ENCODE measurements at places on chromosomes 1 and 21. TPM values are rescaled to one million over a fixed set of nuclear protein-coding genes. Genes with fewer than 3 reads are reported as not detected.

DNA sequence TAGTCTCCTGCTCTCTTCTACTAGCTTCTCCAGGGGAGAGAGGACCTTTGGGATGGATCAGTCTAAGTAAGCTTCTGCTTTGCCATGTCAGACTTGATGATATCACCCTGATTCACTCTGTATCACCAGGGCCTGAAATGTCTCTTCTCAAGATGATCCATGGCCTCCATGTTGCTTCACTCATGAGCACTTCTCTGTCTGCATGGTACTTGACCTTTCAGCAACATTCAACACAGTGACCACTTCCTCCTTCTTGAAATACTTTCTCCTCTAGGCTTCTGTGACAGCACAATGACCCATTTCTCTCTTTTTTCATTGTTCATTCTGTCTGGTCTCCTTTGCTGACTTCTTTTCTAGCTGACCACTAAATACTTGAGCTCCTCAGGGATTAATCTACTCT, 35.3 kb upstream of the NGF start:
- no peak for DNase-seq

DNA sequence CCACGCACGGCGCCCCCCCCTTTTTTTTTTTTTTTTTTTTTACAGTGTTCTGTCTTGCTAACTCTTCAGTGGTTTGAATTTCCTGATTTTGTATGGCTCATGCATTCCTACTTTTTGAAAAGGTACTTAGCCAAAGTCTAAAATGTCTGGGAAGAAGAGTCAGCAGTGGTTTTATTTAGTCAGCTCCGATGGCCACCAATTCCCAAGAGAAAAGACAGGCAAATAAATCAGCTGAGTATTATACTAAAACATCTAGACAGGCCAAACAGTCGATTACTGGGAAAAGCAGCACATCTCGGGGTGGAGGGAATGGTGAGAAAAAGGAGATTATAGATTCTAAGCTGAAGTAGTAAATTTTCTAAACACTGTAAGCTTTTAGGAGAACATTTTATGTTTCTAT, 192.5 kb upstream of the ZRANB2 start:
- DNase-seq, result no peak

DNA sequence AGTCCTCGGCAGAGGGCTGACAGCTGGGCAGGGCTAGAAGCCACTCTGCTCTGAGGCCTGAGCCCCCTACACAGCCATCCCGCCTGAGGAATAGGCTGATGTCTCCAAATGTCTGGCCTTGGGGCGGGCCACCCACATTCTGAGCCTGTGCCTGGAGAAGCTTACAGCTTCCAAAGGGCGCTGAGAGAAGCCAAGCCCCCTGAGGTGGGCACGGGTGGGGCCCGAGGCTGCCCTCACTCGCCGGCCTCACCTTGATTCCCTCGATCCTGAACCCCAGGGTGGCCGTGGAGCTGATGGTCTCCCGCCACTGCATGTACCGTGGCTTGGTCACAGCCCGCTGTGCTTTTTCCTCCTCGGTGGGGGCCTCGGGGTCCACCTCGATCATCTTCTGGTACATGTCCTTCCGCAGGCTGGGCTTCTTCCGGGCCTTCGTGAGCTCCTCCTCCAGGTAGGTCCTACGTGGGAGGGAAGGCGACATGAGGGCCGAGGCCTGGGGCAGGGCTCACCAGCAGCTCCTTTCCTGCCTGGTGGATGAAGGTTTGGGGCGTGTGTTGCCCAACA, 93.2 kb downstream of the STUM start:
- DNase-seq, result no peak

The CASQ1 gene
- 0.37 TPM for total RNA-seq

DNA sequence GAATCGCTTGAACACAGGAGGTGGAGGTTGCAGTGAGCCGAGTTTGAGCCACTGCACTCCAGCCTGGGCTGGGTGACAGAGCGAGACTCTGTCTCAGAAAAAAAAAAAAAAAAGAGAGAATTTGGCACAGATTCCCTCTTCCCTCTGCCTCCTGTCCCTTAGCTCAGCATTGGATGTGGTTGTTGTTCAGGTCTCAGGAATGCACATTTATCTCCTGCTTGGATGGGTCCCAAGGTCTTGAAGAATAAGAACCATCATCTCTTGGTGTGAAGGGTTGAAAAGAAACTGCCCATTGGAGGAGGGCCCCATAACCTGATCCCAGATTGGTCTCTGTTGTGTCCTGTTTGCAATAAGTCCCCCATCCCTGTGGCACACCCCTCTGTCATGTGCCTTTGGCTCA, 34.9 kb downstream of the UBIAD1 start:
- DNase-seq, result no peak

The OSBPL9 gene
- 82.8 TPM for total RNA-seq

DNA sequence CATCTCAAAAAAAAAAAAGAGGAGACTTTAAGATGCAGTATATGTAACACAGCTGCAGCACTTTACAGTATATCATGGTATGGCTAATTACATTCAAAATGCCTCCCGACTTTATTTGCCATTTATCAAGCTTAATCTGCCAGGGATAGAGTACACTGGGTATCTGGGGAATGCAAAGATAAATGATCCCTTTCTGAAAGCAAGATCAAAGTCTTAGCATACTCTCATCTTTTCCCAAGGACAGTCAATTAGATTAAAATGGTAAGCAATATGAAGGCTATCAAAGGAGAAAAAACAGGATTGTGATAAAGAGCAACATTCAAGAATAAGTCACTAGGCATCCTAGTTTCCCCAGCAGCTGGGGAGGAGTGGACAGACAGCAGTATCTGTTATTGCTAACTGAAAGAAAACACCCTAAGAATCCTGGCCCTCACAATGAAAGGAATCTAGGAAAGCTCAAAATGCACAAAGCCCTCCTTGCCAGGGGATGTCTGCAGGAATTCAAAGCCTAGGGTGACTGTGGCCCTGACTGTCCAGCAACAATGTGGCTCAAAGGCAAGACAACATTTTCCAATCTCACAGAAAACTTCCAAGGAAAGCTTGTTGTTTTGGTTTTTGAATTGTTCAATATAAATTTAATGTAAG, 56.7 kb upstream of the RAP1GAP start:
- DNase-seq, result no peak

- DNase-seq, result no peak
Measured at GRCh38 chr1:41626616-41627375, 142.3 kb upstream of the EDN2 start.

The FCRL2 gene
- total RNA-seq, result 2.3 TPM

- peak; percentile 22 for DNase-seq
Measured at GRCh38 chr1:175673371-175674150, 69.8 kb downstream of the TNR start.

GRCh38 chr21:44875316-44875700, 1.8 kb upstream of the PTTG1IP start:
- peak; percentile 43 for DNase-seq

DNA sequence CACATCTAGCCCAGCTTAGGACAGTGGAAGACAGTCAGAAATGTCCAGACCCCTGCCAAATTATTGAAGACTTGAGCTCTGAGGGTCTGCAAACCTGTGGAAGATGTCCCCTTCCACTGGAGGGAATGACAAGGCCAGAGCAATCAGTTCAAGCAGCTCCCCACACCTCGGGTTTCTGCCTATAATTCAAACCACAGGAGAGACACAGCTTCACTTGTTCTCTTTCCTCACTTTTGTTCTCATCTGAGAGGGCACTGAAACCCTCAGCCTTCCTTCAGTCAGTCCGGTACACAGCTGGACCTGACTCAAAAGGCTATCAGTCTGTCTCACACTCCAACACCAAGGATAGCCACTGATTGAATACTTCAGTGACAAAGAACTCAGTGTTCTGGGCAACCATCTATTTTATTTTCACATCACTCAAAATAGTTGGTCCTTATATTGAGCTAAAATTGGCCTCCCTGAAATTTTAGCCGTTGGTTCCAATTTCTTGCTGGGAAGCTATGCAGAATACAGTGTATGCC, 70.1 kb downstream of the TENT5C start:
- DNase-seq, result no peak

DNA sequence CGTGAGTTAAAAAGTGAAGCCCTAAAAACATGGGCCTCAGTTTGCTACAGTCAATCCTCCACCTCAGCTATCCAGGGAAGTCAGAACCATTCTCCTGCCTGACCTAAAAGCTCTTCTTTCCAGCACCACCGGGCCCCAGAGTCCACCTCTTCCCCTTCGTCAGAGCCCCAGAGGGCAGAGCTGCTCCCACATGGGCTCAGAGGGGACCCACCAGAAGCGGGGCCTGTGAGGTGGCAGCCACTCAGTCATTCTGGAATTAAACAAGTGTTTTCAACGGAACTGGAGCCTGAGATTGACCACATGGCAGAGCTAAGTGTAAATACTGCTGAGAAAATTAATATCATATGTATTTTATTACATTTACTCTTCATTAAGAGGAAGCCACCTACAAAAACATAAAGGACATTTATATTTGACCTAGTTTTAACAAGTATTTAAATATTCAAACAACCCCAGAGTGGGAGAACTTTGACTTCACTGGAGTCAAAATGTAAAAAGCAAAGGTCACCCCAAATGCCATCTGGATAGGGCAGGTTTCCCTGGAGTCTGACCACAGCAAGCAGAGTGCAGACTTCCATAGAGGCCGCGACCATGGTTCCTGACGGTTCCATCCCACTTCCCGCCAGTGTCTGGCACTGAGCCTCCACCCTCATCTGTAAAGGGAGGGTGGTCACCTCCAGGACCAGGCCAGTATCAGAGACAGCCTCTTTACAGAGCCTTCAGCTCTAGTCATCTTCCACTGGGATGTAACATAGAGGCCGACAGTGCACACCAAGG, 1.8 kb downstream of the SUMO3 start:
- DNase-seq, result no peak
